ENCODE measurements at places on chromosomes 11 and 22.

GRCh38 chr22:24725736-24726135, 48.8 kb downstream of the PIWIL3 start:
- no peak for DNase-seq

DNA sequence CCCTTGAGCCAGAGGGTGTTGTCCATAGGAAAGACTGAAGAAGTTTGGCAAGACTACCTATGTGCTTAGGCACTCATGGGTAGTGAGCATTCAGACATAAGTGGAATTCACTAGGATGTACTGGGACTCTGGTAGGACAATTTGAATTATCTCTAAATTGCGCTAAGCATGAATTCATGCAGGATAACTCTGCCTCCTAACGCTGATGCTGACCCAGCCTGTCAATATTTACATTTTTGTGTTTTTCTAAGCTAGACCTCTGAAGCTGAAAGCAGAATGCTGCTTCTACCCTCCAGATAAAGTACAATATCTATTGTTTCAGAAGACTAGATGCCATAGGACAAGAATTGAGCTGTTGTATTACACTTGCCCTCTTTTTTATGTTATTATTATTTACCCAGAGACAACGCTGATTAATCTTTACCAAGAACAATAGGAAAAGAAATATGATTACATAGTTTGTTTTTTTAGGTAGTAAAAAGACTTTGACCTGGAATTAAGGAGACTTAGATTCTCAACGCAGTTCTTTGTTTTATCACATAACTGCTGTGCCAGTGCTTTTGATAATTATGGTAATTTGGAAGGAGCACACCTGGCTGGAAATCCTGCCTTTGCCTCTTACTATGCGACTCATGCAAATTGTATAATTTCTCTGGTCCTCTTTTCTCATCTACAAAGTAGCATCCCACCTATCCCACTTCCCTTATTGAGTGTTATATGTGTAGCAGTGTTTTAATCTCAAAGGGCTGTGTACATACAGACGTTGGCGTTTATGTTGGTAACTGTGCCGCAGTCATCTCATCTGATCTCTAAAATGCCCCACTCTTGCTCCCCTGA, 21.2 kb upstream of the GRAMD1B start:
- no peak for DNase-seq

DNA sequence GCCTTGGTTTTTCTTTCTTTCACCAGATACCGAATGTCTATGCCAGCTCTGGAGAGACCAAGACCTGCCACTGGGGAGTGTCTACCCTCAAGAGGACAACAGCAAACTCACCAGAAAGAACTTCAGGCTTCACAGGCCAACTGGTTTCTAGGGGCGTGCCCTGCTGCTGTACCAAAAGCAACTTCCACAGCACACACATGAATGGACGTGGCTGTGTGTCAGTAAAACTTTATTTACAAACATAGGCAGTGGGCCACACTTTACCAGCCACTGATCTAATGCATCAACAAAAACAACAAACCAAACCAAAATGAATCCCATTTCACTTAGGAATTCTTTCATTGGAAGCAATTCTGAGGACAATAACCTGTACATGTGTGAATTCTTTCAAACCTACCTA, 16.7 kb downstream of the DEAF1 start:
- DNase-seq = no peak

GRCh38 chr11:24351179-24351578, 145.7 kb upstream of the LUZP2 start:
- DNase-seq = no peak

- no peak for DNase-seq
Observed at GRCh38 chr11:79857377-79858214, 416.8 kb upstream of the TENM4 start.

DNA sequence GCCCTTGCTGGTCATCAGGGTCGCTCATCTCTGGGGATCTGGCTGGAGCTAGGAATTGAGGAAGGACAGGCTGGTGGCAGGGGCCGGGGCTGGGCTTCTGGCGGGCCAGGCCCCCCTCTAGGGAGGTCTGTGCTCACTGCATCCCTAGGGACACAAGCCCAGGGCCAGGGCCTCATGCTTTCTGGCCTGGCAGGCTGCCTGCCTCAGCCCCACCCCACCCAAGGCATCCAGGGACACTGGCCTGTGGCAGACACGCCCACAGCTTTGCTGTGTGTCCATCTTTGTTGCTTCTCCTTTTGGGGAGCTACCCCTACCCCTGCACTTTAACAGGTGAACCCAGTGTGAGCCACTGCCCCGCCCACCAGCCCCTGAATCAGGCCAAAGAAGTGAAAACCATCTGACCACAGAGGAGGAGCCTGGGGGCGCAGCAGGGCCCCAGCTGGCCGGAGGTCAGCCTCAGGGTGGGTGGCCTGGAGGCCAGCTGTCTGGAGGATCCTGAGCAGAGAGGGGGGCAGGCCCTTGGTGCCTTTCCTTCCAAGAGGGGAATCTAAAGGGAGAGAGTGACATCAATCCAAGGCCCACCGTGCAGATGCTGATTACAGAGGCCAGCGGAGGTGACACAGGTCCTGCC, 26.8 kb upstream of the CELSR1 start:
- no peak for DNase-seq

DNA sequence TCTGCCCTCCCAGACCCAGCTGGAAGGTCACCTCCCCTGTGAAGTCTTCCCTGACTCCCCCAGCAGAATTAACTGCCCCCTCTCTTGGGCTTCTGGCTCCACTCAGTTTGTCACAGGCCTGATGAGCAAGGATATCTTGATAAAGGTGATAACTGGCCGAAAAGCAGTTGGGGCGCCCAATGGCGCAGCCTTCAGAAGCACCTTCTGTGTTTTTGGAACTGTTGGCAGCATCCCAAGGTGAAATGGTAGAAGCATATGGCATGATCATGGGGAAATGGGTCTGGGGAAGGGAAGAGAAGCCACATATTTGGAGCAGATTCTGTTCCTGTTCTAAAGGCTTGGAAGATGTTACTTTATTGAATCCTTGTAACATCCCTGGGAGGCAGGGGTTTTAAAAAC, 2.8 kb upstream of the TAB1 start:
- no peak for DNase-seq

GRCh38 chr11:122765487-122766131, 72.7 kb upstream of the CRTAM start:
- DNase-seq = no peak

DNA sequence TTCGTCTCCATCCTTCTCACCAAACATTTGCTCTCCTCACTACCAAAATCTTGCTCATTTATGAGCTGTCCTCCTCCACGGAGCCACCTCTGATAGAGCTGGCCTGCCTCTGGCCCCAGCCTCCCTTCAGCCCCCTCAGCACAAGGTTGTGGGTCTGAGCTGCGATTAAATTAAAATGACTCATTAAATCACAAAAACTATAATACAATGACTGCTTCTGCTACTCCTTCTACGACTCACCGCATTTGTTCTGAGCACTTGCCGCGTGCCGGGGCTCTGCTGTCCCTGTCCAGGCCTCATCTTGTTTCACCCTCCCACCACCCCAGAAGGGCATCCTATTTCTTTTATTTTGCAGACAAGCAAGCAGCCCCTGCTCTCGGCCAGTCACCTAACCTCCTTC, 49.2 kb upstream of the TIMP3 start:
- DNase-seq = peak; percentile 38

GRCh38 chr11:71342951-71343827, 90.8 kb upstream of the SHANK2 start:
- DNase-seq = peak; percentile 7

- peak; percentile 43 for DNase-seq
Observed at GRCh38 chr11:46491661-46492330, 100.2 kb upstream of the CHRM4 start.

- no peak for DNase-seq
Observed at GRCh38 chr11:116175707-116176106, 597.1 kb downstream of the BUD13 start.

DNA sequence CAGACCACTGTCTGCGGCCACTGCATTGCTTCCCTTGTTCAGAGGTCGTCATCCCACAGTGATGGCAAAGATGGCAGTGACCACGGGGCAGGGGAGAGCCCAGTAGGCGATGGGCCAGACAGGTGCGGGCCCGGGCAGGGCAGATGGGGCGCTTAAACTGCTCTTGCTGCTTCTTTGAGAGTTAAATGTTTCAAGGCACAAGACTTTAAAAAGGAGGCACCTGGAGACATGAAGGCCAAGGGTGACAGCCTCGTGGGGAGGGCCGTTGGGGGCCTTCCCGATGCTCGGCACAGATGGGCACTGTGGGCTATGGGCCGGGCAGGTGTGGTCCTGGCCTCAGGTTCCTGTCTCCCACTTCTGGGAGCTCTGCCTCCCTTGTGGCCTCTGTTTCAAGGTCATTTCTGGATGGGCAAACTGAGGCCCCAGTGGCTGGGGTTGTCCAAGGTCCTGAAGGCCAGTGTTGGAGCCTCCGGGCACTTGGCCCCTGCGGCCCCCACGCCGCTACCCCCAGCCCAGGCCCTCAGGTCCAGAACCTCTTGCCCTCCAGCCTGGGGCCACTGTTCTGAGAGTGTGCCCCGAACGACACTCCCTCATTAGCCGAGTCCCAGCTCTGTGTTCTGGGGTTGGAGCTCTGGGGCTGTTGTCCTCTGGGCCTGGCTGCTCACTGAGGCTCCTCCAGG, 16.9 kb upstream of the CCDC188 start:
- DNase-seq = no peak
